Ascending aorta (tissue), 2 donors: ENCODE measurements at places on chromosomes 11 and 22. TPM values are rescaled to one million over a fixed set of nuclear protein-coding genes. Genes with fewer than 3 reads are reported as not detected.

Gene IGLL1
- not detected for total RNA-seq

Gene PRPF19
- total RNA-seq, result 61.6 TPM

Gene CABP7
- total RNA-seq, result not detected

Gene KRTAP5-9
- total RNA-seq, result not detected

Gene SAA1
- 70.4 TPM for total RNA-seq

Gene GAL3ST3
- total RNA-seq, result not detected

Gene HDHD5
- 55.8 TPM for total RNA-seq

Gene GAL
- total RNA-seq, result not detected

Gene WT1
- not detected for total RNA-seq
